ENCODE measurements at places on chromosomes 13 and 19.

GRCh38 chr19:54023191-54023590, 31.8 kb downstream of the CACNG6 start:
- no peak for DNase-seq

GRCh38 chr13:73940098-73940497, 194.1 kb downstream of the KLF12 start:
- no peak for DNase-seq

GRCh38 chr19:1657746-1658145, 5.3 kb upstream of the TCF3 start:
- no peak for DNase-seq

DNA sequence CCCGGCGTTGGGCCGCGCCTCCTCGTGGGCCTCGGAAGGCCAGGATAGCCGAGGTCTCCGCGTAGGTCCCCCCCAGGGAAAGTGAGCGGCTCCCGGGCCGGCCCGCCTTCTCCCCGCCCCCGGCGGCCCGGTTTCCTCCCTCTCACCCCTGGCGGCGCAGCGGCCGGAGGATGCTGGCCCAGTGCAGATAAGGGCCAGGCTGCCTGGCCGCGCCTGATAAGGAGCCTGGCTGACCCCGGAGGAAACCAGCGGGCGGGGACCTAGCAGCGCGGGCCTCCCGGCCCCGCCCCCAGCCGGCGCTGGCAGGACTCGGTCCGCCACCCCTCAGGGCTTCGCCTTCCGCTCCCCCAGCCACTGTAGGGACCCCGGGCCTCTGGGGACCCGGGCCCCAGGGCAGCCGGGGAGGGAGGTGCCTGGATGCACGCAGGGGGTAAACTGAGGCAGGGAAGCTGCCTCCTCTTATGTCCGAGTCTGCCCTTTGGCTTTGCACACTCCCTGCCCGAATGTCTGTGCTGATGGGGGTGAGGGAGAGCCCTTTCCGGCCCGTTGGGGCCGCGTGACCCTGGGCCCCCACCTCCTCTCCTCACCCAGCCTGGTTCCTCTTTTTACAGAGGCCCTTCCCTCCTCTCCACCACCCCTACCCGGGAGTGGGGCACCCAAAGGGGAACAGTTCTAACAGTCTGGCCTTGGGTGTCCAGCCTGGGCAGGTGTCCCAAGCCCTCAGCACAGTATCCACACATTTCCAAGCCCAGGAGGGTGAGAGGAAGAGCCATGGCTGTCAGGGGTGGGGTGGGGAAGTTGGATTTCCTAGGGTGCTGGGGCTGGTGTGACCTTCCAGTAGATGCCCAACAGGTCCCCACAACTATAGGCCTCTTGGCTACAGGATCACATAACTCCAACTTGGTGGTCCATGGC, at the start of gene LYL1:
Gene LYL1 (minus strand): TSS at position 193 of the 915 bp plus-strand sequence. CDS start 1,687 bp downstream, outside the sequence.
- DNase-seq, result peak; percentile 91

DNA sequence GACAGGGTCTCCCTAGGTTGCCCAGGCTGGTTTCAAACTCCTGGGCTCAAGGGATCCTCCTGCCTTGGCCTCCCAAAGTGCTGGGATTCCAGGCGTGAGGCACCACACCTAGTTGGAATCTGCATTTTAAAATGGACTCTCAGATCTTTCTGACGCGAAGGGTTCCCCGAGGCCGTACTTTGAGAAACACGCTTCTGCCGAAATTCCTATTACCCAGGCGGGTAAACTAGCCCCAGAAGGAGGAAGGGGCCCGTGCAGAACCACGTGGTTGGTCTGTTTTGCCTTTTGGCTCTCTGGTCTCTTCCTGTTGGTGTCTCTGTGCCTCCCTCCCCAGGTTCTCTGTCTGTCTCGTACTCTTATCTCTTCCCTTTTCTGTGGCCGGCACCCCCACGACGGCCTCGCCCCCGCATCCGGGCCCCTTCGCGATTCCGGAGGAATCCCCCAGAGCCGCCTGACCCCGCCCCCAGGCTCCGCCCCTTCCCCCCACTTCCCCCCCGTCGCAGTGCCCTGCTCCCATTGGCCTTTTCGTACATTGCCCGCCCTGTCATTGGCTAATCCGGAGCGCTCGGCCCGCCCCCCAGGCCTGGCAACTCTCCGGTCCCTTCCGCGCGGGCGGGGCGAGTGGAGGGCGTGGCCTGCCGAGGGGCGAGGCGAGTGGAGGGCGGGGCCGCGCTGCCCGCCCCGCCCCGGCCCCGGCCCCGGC, at the start of gene TNFAIP8L1:
Gene TNFAIP8L1 (plus strand): TSS at position 689 of the 703 bp plus-strand sequence. CDS start 12,354 bp downstream, outside the sequence.
- DNase-seq, result peak; percentile 97

- DNase-seq, result peak; percentile 38
These were observed at the start of gene FGF9 for GRCh38 chr13:21670883-21671619. TSS of gene FGF9 (plus strand) at chr13:21671073. CDS start at chr13:21671913, 840 bp downstream.

DNA sequence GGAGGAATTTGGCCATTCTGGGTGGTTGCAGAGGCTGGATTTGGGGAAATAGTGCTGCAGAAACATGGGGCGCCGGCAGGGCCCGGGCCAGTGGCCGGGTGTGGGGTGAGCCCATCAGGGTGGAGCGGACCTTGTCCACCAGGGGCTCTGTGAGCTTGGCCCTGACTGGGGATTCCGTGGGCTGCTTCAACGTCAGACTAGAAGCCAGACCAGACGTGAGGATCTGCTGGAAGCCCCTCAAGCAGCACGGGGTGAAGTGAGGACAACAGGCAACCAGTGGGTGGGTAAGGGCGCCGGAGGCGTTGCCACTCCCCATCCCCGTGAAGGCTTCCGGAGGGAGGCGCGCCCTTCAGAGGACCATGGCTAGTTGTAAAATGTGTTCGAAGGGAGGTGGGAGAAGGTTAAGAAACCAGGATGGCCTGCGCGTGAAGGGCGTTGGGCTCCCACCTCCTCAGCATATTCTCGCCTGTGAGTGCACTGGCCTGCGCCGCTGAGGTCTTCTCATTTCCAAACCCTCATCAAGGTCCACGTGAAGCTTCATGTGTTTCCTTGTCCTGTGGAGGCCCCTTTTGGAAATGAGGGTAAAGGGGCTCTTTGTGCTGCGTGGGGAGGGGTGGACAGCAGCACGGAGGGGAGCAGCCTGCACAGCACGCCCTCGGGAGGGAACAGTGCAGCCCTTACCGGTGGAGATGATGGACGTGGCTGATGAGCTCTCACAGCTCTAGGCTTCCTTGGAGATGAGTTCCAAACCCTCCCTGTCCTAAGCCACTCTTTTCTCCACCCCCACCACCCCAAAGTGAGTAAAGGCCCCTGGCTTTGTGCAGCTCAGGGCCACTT, 8.3 kb downstream of the TEX29 start:
- DNase-seq, result no peak

DNA sequence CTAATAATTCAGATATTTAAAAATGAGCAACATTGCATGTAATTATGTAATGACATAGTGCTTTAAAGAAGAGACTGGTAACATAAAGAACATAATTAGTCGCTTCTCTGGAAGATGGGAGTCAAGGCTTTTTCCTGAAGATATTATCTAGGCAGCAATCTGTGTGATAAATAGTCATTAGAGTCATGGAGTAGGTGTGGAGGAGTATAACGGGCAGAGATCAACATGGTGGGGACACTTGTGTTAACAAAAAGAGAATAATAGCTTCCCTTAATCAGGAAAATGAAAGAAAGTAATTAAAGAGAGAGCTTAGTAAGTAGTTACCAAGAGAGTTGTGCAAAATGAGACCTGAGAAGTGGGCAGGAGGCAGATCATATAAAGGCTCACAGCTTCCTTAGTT, 1417.1 kb upstream of the ATXN8OS start:
- DNase-seq, result no peak

- DNase-seq, result no peak
These were observed 1080.6 kb downstream of the PCDH17 start for GRCh38 chr13:58712191-58712590.

Data from kidney capillary endothelial cell (primary cell).